Stimulated activated CD8-positive, alpha-beta memory T cell treated with anti-CD3 and anti-CD28 coated beads, Interleukin-4, amount 100 ng/mL, for 24 hours (primary cell): ENCODE measurements at places on chromosomes 6 and 20.

- no peak for DNase-seq
These were observed 36.1 kb upstream of the MAPK13 start for GRCh38 chr6:36094238-36094637.

DNA sequence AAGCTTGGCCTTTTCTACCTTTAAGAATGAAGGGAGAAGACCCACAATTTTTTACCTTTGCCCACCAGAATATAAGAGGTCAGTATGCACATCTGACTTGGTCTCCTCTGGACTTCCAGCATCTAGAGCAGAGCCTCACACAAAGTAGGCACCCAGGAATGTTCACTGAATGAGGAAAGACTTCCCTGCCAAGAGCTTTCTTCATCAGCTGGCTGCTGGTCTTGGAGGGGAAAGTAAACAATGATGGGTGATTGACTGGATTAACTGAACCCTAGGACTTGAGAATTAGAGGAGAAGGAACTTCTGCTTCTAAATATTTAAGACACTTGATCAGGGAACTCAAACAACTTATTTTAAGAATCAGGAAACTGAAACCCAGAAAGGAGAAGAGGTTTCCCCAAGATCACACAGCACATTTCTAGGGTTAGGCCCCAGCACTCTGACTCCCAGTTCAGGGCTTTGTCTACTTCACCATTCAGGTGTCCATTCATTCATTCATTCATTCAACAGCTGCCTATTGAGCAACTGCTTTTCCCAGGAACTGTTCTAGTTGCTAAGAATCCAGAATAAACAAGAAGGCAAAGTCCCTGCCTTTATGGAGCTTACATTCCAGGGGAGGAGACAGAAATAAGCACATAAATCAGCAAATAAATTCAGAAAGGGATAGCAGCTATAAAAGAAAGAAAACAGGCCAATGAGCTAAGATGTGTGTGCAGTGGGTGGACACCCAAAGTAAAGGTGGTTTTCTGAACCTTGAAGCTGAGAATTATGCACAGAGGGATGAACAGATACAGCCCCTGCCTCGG lies 216.9 kb upstream of the LRFN2 start:
- DNase-seq: no peak

- no peak for DNase-seq
These were observed 9.1 kb downstream of the TMEM181 start for GRCh38 chr6:158569036-158569435.

DNA sequence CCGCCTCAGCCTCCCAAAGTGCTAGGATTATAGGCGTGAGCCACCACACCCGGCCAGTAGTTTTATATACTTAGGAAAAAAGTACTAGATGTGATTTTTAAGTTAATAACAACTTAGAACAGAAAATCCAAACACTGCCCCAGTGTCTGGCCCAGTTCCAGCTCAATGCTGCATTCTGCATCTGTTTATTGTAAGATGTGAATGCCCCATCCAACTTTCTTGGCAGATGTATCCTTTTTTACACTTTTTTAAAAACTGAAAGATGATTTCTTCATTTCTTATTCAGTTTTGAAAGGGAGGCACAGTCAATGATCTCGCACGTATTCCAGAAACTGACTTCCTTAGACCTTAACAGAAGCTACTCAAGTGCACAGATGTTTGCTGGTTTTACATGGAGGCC lies 85.6 kb upstream of the SRSF6 start:
- DNase-seq: no peak

- DNase-seq: no peak
These were observed 334.7 kb upstream of the JAG1 start for GRCh38 chr20:11008444-11009033.
